Effector memory CD8-positive, alpha-beta T cell (primary cell): ENCODE measurements at places on chromosomes 5 and 9.

DNA sequence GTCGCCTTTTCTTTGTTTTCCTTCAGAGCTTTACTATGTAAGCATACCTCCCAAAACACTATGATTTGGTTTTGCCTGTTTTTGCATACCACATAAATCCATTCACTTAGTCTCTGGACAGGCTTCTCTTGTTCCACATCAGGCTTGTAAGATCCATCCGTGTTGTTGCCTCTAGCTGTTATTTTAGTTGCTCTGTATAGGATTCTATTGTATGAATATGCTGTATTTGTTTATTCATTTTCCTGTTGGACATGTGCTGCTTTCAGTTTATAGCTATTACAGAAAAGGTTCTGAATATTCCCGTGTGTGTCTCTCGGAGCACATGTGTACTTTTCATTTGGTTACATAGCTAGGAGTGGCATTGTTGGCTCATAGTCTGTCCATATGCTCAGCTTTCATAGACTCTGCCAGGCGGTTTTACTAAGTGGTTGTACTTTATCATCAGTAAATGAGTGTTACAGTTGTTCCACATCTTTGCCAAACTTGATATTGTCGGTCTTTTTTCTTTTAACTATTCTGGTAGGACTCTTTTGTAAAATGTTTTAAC is 41.8 kb downstream of the NUP214 start:
- no peak for DNase-seq

DNA sequence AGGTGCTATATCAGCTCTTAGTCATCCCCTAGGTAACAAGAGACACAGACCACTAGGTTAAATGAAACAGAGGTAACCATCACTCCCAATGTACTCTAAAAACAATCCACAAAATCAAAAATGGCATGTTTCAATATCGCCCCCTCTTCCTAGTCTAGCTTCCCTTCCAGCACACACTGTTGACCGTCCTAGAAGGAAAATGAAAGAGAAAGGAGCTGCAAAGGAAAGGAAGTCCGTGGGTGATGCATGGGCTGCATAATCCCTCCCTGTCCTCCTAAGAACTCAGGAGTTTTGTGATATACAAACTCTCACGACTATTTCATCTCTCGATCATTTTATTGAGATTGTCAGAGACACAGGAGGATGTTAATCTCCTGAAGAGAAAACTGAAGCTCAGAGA is 101.6 kb downstream of the RFK start:
- no peak for DNase-seq

- DNase-seq, result no peak
These were observed 8.8 kb downstream of the SLC26A2 start for GRCh38 chr5:149969181-149969930.

GRCh38 chr5:79401216-79401615 is 112.7 kb downstream of the HOMER1 start:
- DNase-seq, result no peak

- DNase-seq, result no peak
These were observed 9.7 kb upstream of the URM1 start for GRCh38 chr9:128361296-128361985.

DNA sequence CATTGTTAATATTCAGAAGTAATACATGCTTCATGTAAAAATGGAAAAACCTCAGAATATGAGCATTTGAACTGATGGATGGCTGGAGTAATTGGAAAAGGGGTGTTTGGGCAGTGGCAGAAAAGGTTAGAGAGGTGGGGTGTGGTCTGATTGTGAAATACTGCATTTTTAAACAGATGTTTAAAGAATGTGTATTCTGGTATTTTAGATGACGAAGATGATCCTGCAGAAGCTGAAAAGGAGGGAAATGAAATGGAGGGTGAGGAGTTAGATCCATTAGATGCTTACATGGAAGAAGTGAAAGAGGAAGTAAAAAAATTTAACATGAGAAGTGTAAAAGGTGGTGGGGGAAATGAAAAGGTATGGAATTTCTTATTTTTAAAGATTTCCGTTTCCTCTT is 18.8 kb downstream of the DDX46 start:
- no peak for DNase-seq

DNA sequence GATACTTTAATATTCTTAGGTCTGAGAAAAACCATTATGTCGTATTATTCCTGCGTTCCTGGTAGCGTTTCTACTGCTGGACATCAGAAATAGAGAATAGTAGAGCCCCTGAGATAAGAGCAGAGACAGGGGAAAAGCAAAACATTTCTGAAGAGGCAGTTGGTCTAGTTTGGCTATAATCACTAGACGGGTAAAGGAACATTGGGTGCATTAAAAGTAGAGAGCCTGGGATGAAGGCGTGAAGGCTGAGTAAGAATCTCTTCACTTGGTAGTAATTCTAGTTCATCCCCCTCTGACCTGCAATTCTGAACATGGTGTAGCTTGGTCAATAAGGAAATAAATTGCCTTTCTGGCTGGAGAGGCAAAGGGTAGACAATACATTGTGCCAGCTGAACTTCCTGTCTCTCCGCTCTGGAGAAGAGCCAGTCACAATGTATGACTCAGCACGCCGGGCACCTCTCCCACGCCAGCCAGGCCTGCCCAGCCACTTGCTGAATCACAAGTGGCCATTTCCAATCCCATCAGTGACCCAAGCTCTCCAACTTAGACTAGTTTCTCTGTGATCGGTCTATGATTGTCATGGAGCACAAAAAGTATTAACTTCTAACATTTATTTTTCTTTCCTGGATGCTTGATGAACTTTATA is 75.4 kb downstream of the STK32A start:
- no peak for DNase-seq

- no peak for DNase-seq
These were observed 65.8 kb upstream of the STXBP1 start for GRCh38 chr9:127546125-127546832.

DNA sequence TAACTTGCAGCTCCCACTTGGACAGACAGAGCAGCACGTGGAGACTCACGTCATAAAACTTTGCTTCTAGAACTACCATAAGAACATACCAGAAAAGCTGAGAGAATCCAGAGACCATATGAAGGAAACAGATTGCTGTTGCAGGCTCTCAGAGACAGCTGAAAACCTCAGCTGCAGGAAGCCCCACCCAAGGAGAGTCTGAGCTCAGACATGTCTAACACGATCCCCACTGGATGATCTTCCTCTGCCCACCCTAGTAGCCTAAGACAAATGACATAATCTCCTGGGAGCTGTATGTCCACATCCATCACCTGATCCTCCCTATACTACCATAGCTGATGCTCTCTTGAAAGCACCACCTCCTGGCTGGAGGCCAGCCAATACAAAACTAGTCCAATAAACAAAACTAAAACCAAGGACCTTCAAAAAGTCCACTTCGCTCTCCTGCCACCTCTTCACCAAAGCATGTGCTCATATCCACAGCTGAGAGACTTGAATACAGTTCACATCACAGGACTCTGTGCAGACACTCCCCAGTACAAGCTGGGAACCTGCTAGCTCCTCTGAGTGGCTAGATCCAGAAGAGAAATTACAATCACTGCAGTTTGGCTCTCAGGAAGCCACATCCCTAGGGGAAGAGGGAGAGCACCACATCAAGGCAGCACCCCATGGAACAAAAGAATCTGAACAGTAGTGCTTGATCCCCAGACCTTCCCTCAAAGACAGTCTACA is 257.4 kb downstream of the TRIM36 start:
- no peak for DNase-seq

GRCh38 chr9:22265038-22265437 is 181.6 kb upstream of the DMRTA1 start:
- DNase-seq, result no peak

GRCh38 chr5:133902511-133903118 is 65.8 kb downstream of the C5orf15 start:
- no peak for DNase-seq

DNA sequence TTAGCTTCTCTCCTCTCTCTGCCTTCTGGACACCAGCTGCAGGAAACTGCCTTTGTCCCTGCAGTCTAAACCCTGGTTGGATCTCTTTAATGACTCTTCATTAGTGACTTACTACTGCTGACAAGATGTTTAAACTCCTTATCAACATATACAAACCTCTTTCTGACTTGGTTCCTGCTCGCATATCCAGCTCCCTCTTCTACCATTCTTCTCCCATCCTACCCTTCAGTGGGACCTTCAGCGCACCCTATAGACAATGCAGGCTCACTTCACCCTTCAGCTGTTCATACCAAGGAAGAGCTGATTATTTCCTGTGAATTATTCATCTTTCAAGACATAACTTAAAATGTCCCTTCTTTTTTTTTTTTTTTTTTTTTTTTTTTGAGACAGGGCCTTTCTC is 436.5 kb downstream of the KIAA0825 start:
- no peak for DNase-seq

DNA sequence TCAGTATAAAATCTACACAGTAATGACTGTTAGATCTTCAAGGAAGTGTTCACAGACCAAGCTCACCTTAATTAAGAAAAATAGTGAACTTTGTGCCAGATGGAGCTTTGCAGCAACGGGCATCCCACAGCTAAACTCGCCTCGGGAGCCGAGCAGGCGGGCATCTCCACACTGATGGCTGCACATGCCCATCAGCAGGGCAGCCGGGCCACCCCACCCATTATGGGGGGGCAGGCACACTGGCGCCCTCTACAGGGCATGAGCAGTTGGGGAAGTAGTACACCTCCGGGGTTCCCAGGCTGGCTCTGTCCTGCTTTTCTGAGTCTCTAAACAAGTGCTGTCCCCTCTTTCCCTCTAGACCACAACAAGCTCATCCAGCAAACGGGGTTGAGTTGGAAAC is 21.6 kb downstream of the ANKS6 start:
- no peak for DNase-seq

DNA sequence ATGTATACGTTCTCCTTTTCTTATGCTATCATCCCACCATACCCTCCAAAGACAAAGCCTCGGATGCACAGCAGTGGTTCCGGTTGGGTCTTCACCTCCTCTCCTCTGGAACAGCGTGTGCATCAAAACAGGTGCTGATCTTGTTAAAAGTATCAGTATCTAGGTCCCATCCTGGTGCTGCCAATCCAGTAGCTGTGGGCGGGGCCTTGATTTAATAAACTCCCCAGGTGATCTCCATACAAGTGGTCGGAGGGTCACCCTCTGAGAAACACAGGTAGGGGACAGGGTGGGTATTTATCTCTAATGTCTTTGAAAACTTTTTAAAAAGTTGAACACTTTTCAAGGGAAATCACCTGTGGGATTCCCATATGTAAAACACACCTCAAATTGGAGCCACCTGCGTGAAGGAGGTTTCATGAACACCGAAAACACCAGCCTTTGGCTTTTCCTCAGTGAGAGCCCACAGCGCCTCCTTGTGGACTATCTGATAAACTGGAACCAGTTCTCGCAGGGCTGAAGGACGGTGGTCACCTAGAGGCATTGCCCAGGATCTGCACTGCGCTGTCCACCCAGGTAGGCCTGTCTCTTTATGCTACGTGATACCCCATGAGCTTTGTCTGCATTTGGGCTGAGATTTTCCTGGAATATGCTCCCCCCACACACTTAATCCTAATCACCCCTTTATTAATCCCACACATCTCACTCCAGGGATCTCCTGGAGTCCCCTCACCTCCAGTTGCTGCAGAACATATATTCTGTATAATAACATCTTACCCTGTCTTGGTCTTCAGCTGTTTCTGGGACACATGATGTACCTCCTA is 80.5 kb upstream of the EPB41L4B start:
- no peak for DNase-seq

DNA sequence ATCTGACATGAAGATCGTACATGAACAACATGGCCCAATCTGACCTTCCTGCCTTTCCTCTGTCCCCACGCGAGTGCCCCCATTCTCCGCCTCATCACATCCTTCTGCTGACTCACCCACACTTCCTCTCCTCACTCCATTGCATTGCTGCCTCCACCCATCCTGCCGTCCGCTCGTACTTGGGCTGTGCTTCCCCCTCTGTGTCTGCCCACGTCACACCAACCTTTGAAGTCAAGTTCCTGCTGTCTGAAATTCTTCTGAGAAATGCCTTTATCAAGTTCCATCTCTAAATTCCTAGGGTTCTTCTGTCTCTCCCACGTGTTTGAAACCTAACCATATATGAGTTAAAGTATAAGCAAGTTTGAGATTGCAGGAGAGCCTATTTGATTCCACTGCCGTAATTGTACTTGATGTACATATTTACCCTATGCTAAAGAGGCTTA is 18.0 kb upstream of the STARD4 start:
- peak; percentile 79 for DNase-seq

- no peak for DNase-seq
These were observed 19.9 kb downstream of the RXRA start for GRCh38 chr9:134346151-134346550.

- DNase-seq, result no peak
These were observed 113.8 kb downstream of the ERCC6L2 start for GRCh38 chr9:95989297-95989696.

DNA sequence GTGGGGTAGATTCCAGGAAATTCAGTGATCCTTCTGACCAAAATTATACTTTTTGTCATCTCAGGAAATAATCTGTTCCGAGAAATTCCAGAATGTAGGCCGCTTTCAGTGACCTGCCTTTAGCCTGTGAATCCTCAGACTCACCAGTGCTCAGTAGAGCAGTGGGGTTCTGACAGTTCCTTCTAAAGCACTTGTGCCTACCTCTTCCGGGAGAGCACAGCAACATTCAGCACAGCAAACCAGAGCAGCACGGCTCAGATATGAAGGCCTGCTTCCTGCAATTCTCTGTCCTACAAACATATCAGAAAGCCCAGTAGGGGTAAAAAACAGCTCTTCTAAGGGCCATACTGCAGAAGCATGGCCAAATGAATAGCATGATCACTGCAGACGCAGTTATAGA is 15.0 kb downstream of the FANCC start:
- no peak for DNase-seq

DNA sequence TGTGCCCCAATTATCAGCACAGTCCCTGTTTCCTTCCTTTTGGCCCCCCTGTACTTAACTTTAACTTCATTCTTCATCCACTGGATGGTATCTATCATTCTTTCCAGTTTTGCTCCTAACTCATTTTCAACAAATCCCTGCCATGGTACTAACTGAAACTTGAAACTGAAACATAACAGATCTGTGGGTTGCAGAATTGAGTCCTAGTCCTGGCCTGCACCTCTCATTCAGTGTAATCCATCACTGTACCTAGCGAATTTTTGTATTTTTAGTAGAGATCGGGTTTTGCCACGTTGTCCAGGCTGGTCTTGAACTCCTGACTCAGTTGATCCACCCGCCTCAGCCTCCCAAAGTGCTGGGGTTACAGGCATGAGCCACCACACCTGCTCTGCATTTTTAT is 15.3 kb upstream of the PIK3R1 start:
- no peak for DNase-seq

GRCh38 chr9:124339603-124340146 is 75.6 kb downstream of the PSMB7 start:
- no peak for DNase-seq

GRCh38 chr9:95732802-95733688 is 142.4 kb upstream of the ERCC6L2 start:
- no peak for DNase-seq

DNA sequence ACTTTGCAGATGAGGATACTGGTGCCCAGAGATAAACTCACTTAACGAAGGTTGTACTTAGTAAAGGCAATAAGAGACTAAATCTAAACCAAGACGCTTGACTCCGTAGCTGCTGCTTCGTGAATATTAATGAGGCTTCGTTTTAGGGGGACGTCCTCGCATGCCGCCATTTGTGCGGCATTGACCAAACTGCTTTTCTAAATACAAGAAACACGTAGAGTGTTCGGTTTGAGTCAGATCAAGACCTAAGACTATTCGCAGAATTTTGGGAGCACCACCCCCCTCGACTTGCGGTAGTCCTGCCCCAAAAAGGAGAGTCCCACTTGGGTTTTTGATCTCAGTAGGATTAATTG is 1.1 kb downstream of the NPM1 start:
- DNase-seq, result no peak

GRCh38 chr9:33459115-33459514 is 11.7 kb upstream of the AQP3 start:
- no peak for DNase-seq
